Osteocyte (in vitro differentiated cells): ENCODE measurements at places on chromosomes 5 and 9. TPM values are rescaled to one million over a fixed set of nuclear protein-coding genes. Genes with fewer than 3 reads are reported as not detected.

GRCh38 chr5:169797577-169797976, 160.5 kb downstream of the DOCK2 start:
- no peaks in the 10 kb centered on the region for H3K36me3 ChIP-seq
- H3K4me3 ChIP-seq = no peak overlapping the region
- no peaks in the 10 kb centered on the region for H3K4me1 ChIP-seq

DNA sequence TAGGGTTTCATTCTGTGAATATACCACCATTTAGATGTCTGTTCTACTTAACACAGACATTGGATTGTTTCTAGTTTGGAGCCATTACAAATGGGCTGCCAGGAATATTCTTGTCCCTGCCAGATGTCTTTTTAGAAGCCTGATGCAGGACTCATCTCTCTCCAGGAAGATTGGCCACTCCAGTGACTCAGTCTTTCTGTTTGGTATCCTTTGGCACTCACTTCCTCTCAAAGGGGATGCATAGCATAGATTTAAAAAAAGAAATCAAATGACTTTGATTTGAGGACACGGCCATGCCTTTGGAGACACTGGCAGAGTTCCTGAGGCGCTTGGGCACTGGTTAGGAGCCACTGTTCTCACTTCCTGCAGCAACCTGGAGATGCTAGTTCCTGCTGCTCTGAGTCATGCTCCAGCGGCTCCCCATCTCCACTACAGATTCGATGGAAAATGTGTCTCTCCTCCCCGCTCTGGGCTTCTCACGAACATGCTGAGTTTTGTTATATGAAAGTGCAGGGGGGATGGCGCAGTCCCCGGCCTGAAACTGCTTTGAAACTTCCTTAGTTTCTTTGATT, 3.5 kb upstream of the ZNF366 start:
- no peaks in the 10 kb centered on the region for H3K36me3 ChIP-seq
- H3K27ac ChIP-seq = peak overlapping the region; percentile 75
- peaks cover 36% of the 10 kb centered on the region for H3K4me1 ChIP-seq
- no peaks in the 10 kb centered on the region for H3K27me3 ChIP-seq
- DNase-seq = no peak

DNA sequence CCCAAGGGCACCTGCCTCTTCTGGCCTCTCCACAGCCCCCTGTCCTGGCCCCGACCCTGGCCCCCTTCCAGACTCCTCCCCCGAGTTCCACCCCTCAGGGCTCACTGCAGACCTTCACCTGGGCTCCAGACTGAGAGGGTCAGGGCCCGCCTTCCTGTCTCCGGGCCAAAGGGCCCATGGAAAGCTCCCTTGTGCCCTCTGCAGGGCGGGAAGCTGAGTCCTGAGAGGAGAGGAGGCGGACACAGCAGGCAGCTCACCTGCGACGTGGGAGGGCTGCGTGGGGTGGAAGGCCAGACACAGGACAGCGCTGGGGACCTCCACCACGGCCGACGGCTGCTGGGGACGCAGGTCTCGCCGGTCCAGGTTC, 20.6 kb downstream of the DYNC2I2 start:
- H3K36me3 ChIP-seq = peaks cover 30% of the 10 kb centered on the region
- no peaks in the 10 kb centered on the region for H3K27me3 ChIP-seq
- H3K4me3 ChIP-seq = no peak overlapping the region
- peaks cover 51% of the 10 kb centered on the region for H3K4me1 ChIP-seq

DNA sequence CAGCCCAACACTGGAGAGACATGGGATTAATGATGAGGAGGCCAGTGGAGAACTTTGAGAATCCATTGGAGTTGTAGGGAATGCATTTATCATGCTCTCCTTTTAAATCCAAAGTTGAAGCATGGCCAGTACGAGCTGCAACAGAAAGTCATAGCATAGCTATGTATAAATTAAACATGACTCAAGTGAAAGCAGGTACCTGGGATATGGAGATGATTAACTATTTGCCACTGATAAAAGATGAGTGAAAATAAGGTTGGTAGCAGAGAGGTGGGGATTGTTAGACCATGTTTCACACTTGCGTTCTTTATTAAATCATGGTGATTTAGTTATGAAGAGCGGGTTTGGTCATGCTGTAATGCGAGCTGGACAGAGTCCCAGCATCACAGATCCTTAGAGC, 189.6 kb downstream of the ARHGEF28 start:
- peaks cover 8% of the 10 kb centered on the region for H3K36me3 ChIP-seq
- H3K27me3 ChIP-seq = no peaks in the 10 kb centered on the region
- H3K27ac ChIP-seq = no peak overlapping the region
- peaks cover 7% of the 10 kb centered on the region for H3K4me1 ChIP-seq
- no peak for DNase-seq

DNA sequence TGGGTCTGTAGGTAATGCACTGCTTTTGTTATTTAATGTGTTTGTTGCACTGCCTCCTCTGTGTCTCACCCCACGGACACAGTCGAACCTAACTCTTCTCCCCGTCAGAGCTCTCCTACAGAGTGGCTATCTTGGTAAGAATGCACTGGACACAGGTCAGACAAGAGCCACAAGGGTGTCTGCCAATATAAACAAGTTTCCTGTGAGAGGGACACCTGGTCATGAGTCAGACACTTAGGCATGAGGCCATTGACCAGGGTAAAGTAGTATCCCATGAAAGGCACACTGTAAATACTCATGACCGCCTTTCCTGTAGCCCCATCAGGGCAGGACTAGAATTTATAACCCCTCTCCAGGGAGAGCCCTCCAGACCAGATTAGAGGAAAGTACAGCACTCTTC, 115.5 kb downstream of the SLC12A2 start:
- peaks cover 14% of the 10 kb centered on the region for H3K36me3 ChIP-seq
- no peak overlapping the region for H3K4me3 ChIP-seq
- DNase-seq = no peak
- peaks cover 16% of the 10 kb centered on the region for H3K4me1 ChIP-seq
- no peak overlapping the region for H3K27ac ChIP-seq
- peaks cover 4% of the 10 kb centered on the region for H3K27me3 ChIP-seq

- peaks cover 10% of the 10 kb centered on the region for H3K36me3 ChIP-seq
- DNase-seq = no peak
- H3K4me1 ChIP-seq = peaks cover 87% of the 10 kb centered on the region
- H3K27me3 ChIP-seq = no peaks in the 10 kb centered on the region
- H3K4me3 ChIP-seq = no peak overlapping the region
Observed at GRCh38 chr5:141522301-141522700, 33.4 kb downstream of the PCDHGC5 start.

- no peaks in the 10 kb centered on the region for H3K27me3 ChIP-seq
- peaks cover 36% of the 10 kb centered on the region for H3K4me1 ChIP-seq
- no peak for DNase-seq
- H3K4me3 ChIP-seq = no peak overlapping the region
- no peak overlapping the region for H3K27ac ChIP-seq
Observed at GRCh38 chr9:84969084-84969483, 299.6 kb downstream of the NTRK2 start.

The TAS2R1 gene
- total RNA-seq = not detected in 2 replicates

The EQTN gene
- not detected in 2 replicates for total RNA-seq

The SEMA6A gene
- 2.3 and 2.6 TPM in 2 replicates for total RNA-seq

The APBA1 gene
- total RNA-seq = 5.1 and 5.2 TPM in 2 replicates

The PCDHGA7 gene
- total RNA-seq = 0.11 TPM in 1 of 2 replicates, not detected in the other

The ZNF879 gene
- 4.2 and 5.2 TPM in 2 replicates for total RNA-seq

The EFNA5 gene
- 34.2 and 35.4 TPM in 2 replicates for total RNA-seq
